ENCODE measurements at places on chromosomes 5 and 9. TPM values are rescaled to one million over a fixed set of nuclear protein-coding genes. Genes with fewer than 3 reads are reported as not detected.

GRCh38 chr9:93969328-93969661 is 14.1 kb upstream of the BARX1 start:
- H3K36me3 ChIP-seq, result no peaks in the 10 kb centered on the region
- no peaks in the 10 kb centered on the region for H3K27me3 ChIP-seq
- no peak for DNase-seq
- no peak overlapping the region for H3K27ac ChIP-seq
- H3K4me3 ChIP-seq, result no peak overlapping the region

- peak within 1 kb of the TSS; percentile 36 for H3K4me3 ChIP-seq
- DNase-seq, result peak; percentile 98
- H3K27me3 ChIP-seq, result no peaks in the 10 kb centered on the region
- H3K27ac ChIP-seq, result peak within 1 kb of the TSS; percentile 84
- H3K36me3 ChIP-seq, result no peaks in the 10 kb centered on the region
These were observed at the start of gene ACER2 for GRCh38 chr9:19408693-19409400. ACER2 (plus strand) TSS chr9:19409009; CDS start chr9:19409085, 76 bp downstream.

Gene LHX3
- not detected for total RNA-seq

GRCh38 chr5:18113721-18114120 is 479.5 kb downstream of the TAF11L14 start:
- H3K36me3 ChIP-seq, result no peaks in the 10 kb centered on the region
- DNase-seq, result no peak
- H3K27me3 ChIP-seq, result no peaks in the 10 kb centered on the region
- H3K4me3 ChIP-seq, result no peak overlapping the region
- no peaks in the 10 kb centered on the region for H3K4me1 ChIP-seq

GRCh38 chr5:168327994-168328393 is 36.5 kb downstream of the WWC1 start:
- H3K36me3 ChIP-seq, result no peaks in the 10 kb centered on the region
- H3K27ac ChIP-seq, result peak overlapping the region; percentile 78
- no peaks in the 10 kb centered on the region for H3K27me3 ChIP-seq
- DNase-seq, result no peak
- H3K4me3 ChIP-seq, result no peak overlapping the region

DNA sequence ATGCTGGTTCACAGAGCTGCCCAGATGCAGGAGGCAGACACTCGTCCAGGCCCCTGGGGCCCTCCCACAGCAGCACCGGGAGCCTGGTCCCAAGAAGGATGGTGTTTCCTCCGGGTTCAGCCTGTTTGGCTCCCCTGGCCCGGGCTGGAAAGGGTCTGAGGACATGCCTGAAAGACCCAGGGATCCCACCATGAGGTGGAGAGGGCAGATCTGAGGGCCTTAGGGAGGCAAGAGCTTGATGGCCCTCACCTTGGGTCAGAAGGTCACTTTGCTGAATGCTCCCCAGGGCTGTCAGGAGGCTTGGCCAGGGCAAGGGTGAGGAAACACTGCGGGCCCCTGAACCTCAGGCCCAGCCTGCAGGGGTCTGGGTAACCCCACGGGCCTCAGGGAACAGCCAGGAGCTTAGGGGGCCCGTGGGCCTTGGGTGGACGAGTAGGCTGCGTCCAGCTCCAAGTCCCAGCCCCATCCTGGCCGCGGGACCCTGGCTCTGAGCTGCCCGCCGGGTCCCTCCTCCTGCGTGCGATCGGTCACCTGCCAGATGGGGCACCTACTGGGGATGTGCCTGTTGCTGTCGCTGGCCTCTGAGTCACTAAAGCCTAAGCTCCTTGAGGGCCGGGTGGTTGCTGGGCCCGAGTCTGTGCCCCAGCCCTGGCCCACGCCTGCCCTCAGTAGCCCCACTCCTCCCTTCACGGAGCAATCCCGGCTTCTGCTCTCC is 106.2 kb downstream of the ZNF354C start:
- no peaks in the 10 kb centered on the region for H3K27me3 ChIP-seq
- H3K36me3 ChIP-seq, result no peaks in the 10 kb centered on the region
- H3K4me3 ChIP-seq, result no peak overlapping the region
- no peak overlapping the region for H3K27ac ChIP-seq

All from pancreas (tissue), 10 donors.